ENCODE measurements at places on chromosomes 2 and 18.

- DNase-seq, result no peak
Measured at GRCh38 chr18:45243340-45244110, 371.8 kb upstream of the SLC14A2 start.

DNA sequence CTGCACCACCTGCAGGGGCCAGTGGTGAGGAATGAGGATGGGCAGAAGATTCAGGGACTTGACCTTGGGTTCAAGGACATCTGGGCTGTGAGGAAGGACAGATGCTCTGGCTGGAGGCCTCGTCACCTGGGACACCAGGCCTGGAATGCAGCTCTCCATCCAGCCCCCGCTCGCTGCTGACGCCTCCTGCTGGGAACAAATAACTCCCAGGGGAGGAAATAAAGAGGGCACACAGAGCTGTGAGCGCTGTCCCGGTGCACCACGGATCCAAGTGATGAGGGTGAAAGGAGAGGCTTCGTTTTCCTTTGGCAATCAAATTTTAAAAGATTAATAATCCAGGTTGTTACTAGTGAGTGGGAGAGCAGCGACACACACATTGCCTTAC is 368.0 kb upstream of the MYT1L start:
- DNase-seq, result no peak

DNA sequence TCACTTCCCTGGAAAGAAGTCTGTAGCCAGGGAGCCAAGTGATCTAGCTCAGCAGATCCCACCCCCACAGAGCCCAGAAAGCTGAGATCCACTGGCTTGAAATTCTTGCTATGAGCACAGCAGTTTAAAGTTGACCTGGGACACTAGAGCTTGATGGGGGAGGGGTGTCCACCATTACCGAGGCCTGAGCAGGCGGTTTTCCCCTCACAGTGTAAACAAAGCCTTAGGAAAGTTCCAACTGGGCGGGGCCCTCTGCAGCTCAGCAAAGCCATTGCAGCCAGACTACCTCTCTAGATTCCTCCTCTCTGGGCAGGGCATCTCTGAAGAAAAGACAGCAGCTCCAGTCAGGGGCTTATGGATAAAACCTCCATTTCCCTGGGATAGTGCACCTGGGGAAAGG is 887.2 kb upstream of the LRATD1 start:
- DNase-seq, result no peak

DNA sequence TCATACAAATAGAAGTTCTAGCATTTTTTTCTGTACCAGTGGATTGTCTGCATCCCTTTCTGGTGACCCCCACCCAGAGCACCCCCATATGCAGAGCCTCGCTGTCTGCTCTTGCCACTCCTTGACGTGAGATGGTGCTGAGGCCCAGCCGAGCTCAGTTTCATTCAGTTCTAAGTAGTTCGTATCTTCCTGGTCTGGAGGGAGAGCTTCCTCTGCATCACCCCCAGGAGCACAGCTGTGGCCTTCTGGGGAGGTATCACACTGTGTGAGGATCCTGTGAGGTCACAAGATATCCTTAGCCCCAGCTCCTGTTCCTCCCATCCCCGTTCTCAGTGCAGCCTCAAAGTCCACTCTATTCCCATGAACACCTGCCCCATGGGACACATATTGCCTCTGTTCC is 132.7 kb downstream of the PTGR3 start:
- DNase-seq, result no peak

- no peak for DNase-seq
Measured at GRCh38 chr2:217363470-217363869, 503.6 kb upstream of the TNP1 start.

- DNase-seq, result no peak
Measured at GRCh38 chr18:13414521-13414920, 196.0 kb downstream of the LDLRAD4 start.

DNA sequence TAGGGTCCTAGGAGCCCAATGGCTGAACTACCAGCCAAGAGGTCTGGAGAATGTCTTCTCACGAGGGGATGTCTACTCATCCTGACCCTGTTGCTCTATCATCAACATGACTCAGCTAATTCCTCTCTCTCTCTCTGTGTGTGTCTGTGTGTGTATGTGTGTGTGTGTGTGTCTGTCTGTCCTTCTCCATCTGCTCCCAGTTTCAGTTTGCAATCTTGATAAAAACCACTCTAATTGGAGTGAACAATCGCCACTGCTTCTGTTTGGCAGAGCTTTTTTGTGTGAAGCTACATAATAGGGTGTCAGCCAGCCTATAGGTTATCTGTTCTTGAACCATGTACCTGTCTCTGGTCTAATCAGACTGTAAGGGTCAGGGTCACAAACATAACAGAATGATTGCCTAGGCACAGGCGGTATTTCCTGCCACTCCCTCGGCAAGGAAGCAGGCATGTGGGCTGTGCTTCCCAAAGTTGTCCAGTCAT is 219.8 kb downstream of the SH3BP4 start:
- peak; percentile 81 for DNase-seq

DNA sequence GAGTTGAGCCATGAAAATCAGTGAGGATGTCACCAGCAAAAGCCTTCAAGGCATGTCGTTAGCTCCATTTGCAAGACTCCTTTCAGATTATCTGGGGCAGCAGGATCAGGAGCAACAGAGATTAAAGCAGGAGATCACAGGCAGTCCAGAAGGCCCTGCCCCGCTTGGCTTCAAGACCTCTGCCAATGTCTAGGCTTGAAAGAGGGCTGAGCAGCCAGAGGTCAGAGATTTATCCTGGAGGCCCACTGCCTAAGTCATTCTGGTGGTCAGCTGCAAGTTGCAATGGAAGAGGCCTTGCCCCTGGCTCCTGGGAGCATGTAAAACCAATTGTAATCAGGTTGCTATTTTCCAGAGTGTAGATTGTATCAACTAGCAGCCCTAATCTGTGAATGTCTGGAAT is 416.5 kb downstream of the BCL11A start:
- DNase-seq, result no peak

Data from M059J (cell line).